Activated T-cell treated with anti-CD3 and anti-CD28 coated beads for 4 hours (primary cell): ENCODE measurements at places on chromosomes 6 and 20.
A peak's percentile ranks its signal among the peaks of the same experiment; 100 is the strongest.

DNA sequence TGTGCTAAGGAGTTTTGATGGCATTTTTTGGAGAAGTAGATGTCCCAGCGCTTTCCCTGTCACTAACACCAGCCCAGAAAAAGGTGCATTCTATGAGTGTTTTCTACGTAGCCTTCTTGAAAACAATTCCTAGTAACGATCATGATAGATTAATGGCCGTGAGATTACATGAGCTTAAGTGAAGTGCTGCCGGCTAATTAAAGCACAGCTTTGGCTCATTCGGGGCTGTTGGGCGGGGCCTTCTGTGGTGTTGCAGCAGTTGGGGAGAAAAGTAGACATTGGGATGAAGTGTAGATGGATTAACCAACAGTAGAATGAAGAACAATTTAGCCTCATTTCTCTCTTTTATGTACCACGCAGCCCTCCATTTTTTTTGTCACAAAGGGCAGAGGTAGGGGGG, 20.8 kb upstream of the TRAF3IP2 start:
- no peak for DNase-seq

- DNase-seq: no peak
Observed at GRCh38 chr6:134339216-134339615, 21.3 kb upstream of the SGK1 start.

DNA sequence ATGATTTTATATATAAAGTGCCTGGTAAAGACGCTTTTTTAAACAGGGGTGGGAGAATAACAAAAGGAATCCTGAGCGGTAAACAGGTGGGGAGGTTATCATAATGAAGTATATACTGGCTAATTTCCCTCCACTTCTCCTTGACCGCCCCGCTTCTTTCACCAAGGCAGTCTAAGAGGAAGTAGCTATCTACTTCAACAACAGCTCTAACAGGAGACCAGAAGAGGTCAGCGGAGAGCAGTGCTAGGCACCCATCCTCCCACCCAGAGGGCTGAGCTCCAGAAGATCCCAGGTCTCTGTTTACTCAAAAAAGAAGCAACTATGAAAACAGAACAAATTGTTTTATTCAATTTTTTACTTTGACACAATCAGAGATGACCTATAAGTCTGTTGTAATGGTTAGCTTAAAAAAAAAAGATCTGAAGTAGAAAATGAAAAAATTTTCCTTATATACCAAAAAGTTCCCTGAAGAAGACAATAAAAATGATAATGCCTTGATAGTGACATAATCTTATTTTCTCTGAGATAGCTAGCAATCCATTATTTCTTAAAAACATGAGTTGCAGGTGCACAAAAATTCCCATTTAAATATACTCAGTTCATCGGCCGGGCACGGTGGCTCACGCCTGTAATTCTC, 141.1 kb downstream of the PDSS2 start:
- DNase-seq: peak; percentile 7

- no peak for DNase-seq
Observed at GRCh38 chr6:139117734-139118133, 17.1 kb upstream of the HECA start.

- no peak for DNase-seq
Observed at GRCh38 chr20:7025635-7026034, 258.1 kb downstream of the BMP2 start.

- DNase-seq: no peak
Observed at GRCh38 chr6:80022803-80023202, 18.4 kb downstream of the TTK start.

- DNase-seq: peak; percentile 94
Observed at GRCh38 chr6:149545754-149546471, at the start of gene PPIL4. Gene PPIL4, minus strand, starts transcription at chr6:149546043. Its CDS starts 38 bp downstream, at chr6:149546005.

- DNase-seq: no peak
Observed at GRCh38 chr6:149122850-149123821, 194.4 kb upstream of the TAB2 start.

DNA sequence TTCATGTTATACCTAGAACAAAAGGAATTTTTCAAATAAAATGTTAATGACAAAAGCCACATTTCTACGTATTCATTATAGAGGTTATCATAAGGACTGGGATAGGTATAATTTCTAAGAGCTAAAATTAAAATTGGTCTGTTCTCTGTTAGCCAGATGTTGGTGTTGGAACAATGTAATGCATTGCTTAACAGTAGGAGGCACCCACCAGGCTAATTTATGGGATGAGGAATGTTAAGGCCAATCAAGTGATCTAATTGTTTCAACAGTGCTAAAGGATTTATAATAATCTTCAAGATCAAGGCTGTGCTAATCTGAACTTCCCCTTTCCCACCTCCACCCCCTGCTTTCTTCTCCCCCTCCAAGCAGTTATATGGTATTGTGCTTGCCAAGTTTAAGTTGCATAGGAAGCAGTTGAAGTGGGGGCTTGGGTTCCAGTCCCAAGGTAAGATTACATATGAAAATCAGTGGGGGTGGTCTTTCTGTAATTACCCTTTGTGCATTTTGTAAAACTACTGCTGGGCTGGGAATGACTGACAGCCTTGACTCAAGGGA, 89.2 kb upstream of the BACH2 start:
- DNase-seq: no peak

- no peak for DNase-seq
Observed at GRCh38 chr20:13422637-13423036, 201.6 kb downstream of the ISM1 start.

- DNase-seq: no peak
Observed at GRCh38 chr20:50172347-50173013, 18.1 kb upstream of the CEBPB start.

DNA sequence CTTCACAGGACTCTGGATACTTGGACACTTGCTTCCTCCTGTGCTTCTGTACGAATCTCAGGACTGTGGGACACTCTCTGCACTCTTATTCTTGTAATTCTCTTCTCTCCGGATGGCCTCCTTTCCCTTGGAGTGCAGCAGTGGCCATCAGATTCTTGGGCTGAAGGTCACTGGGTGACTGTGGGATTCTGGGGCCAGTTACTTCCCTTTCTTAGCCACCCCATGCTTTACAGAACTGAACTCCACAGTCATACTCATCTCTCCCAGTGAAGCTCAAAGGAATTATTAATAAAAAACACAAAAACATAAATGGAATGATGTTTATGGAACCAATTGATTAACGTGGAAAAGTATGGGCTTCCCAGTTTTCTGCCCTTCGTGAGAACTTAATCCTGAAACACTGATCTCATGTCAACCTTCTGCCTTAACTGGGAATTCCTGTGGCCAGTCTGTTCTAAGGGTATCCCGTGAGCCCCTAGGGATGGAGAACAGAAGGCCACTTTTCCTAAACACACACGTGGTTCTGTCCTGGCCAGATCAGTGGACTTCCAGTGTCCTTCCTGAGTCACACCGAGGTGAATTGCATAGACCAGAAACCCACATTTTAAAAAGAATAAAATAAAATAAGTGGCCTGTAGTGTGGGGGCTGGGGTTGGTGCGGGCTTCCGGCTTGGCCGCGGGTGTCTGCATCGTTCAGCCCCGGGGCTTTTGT, 23.6 kb upstream of the HLA-E start:
- DNase-seq: no peak

GRCh38 chr20:45345104-45345936, 2.9 kb downstream of the SDC4 start:
- DNase-seq: no peak

- DNase-seq: no peak
Observed at GRCh38 chr6:29442719-29443118, 3.6 kb downstream of the OR10C1 start.

- no peak for DNase-seq
Observed at GRCh38 chr6:108565091-108565766, 4.5 kb downstream of the FOXO3 start.

DNA sequence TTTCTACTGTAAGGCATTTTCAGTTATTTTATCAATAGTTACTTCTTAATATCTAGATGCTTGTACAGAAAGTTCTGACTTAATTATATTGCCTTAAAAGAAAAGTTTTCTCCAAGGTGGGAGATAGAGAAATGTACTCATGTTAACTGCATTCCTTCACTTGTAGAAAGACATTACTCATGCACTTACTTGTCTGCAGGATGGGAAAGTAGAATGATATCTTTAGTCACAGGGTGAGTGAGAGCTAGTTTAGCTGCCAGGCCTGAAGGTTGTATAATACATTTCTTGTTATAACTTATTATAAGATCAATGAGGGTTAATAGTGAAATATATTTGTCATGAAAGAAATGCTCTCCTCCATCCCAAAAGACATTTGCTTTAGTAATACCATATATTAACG, 92.1 kb downstream of the CRYBG1 start:
- DNase-seq: no peak

DNA sequence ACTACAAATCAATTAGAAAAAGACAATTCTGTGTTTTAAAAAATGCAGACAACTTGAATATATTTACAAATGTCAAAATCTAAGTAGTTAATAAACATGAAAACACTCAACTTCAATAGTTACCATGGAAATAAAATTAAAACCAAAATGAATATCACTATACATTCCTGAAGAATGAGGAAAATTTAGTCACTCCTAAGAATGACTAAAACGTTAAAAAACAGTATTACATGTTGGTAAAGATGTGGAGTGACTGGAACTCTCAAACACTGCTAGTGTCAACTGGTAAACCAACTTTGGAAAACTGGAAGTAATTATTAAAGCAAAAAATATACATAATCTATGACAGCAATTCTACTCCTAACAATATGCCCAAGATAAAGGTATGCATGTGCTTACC, 36.3 kb downstream of the AHI1 start:
- DNase-seq: no peak

- no peak for DNase-seq
Observed at GRCh38 chr20:19794941-19795340, 36.9 kb downstream of the RIN2 start.

DNA sequence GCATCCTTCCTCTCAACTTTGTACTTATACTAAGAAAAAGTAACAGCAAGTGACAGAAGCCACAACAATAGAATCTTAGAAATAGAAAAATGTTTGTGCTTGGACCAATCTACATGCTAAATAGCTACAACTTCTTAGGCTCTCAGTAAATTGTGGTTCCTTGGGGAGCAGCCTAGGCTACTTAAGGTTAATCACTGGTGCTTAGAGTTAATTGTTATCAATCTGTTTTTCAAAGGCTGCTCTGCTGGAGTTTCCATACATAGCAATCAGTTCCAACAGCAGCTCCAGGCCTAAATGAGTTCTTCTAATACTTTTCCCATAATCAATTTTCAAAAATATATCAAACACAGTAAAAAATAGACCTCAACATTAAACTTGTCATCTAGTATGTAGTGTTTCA, 571.4 kb downstream of the EPHA7 start:
- no peak for DNase-seq

- DNase-seq: no peak
Observed at GRCh38 chr6:74782346-74782745, 423.5 kb downstream of the COL12A1 start.

GRCh38 chr6:6458172-6458571, 130.3 kb upstream of the LY86 start:
- no peak for DNase-seq

GRCh38 chr6:103284835-103285234, 1574.9 kb downstream of the HACE1 start:
- DNase-seq: no peak

- DNase-seq: peak; percentile 91
Observed at GRCh38 chr6:134173936-134174671, 121.7 kb upstream of the SLC2A12 start.

- DNase-seq: no peak
Observed at GRCh38 chr6:7440476-7440875, 50.9 kb downstream of the RIOK1 start.

DNA sequence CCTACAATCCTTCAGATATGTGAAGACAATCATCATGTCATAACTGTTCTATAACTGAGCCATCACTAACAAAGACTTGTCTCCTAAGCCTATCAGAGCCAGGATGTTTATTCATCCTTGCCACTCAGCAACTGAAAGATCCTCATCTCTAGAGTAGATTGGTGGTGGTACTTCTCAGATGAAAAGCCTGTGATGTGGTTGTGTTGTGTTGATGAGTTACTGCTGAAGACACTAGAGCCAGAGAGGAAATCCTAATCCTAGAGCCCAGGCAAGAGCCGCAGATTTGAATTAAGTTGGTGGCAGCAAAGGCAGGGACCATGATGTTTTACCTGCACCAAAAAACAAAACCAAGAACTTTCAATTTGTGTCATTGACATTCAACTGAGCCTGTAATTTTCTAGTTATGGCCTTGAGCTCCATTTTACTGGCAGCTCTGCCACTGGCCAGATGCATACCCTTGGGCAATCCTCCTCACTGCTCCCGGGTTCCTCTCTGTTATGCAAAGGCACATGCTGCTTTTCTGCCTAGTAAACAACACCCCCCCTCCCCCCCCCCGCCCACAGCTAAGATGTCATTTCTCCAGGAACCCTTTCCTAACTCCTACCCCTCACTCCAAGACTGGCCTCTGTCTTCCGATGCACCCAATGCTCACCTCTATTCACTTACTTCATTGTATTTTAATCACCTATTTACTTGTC, 50.2 kb upstream of the REV3L start:
- no peak for DNase-seq

DNA sequence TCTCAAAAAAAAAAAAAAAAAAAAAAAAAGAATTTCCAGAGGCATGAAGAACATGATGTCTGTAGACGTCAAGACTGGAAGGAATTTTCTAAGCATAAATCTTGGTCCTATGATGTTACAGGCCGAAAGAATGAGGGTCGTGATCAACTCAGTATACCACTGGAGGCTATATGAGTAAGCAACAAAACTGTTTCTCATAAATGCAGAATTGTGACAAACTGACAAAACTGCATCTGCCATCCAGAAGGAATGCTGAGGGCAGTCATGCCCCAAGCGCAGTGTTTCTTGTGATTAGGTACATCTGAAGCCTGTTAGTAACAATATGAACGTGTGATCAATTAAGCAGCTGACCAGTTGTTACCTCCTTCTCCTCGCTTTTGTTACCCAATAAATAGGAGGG, 43.5 kb upstream of the ADGRG6 start:
- DNase-seq: no peak

GRCh38 chr6:12105271-12105670, 93.2 kb downstream of the HIVEP1 start:
- DNase-seq: no peak

DNA sequence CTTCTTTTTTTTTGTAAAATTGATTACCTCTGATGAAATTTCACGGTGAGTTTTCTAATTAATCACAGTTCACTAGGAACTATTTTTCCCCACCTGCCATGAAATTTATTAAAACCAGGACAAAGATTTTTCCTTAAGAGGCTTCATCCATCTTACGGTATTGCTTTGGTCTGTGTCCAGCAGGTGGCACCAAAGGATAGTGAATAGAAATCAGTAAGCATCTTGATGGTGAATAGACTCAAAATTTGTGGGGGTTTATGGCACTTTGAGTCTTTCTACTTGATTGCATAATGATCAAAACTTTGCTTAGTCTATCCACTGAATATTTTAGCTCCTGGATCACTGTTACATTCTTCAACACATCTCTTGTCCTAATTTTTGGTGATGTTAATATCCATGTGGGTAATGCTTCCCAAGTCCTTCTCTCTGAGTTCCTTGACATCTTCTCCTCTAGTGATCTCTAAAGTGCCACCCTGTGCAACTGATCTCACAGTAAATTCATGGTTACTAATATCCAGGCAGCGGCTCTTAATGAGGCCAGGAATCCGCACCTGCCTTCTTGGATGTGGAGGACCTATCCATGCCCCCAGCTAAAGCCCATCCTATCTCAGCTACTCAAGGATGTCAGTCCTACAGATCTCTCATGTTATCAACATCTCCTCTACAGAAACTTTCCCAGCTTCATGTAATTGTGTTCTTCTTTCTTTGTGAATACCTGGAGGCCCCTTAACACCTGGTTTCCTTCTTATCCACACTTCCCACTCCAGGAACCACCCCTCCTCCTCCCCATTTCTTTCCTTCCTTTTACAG, 54.5 kb downstream of the STMND1 start:
- peak; percentile 53 for DNase-seq

GRCh38 chr20:46156065-46156464, 38.0 kb downstream of the CD40 start:
- DNase-seq: no peak

- no peak for DNase-seq
Observed at GRCh38 chr6:163760860-163761259, 346.3 kb downstream of the QKI start.
